ENCODE measurements at places on chromosomes 7 and 10.

GRCh38 chr7:108415084-108415483, 41.2 kb downstream of the NRCAM start:
- no peak for DNase-seq

GRCh38 chr10:45374350-45375052, 485 bp downstream of the ALOX5 start:
- DNase-seq, result no peak

GRCh38 chr7:17134786-17135185, 163.7 kb upstream of the AHR start:
- DNase-seq, result peak; percentile 87

- no peak for DNase-seq
Measured at GRCh38 chr7:20696002-20696605, 80.6 kb downstream of the ABCB5 start.

DNA sequence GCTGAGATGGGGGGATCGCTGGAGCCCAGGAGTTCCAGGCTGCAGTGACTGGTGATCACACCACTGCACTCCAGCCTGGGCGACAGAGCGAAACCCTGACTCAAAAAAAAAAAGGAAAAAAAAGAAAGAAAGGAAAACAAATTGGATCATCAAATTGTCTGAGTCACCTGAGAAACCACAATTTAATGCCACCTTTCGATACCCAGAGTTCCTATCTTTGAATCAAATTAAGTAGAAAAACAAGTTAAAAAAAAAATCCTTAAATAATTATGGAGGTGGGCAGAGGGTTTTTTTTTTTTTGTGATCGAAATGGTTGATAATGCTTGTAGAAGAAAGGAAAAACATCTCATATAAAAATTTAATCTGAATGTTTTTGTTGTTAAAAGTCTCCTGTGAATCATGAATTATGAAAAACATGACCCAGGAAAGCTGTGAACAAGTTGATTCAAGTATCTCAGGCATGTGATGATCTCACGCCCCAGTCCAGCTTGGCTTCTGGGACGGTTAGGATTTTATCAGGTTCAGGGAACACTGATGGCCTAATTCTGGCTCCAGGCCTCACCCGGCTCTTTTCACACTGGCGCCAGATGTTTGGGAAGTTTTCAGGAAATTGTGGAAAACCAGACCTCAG, 25.3 kb upstream of the CUX1 start:
- no peak for DNase-seq

GRCh38 chr7:128384726-128385125, 23.2 kb upstream of the PRRT4 start:
- no peak for DNase-seq

- DNase-seq, result peak; percentile 30
Measured at GRCh38 chr7:158676906-158677305, 27.7 kb downstream of the NCAPG2 start.

DNA sequence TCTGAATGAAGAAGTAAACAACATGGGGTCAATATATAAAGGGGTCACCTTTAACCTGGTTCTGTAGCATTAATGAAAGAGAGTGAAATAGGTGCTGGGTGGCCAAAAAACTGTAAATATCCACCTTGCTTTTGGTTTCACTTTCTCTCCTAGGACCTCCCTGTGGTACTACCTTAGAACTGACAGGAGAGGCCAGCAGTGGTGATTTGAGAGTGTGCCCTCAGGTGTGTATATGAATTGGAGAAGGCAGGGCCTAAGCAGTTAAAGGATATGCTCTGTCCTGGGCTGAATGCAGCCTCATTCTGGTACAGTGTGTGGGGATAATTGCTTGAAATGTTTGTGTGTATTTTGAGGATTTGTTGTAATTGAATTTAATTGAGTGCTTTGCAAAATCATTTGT, 62.0 kb downstream of the BBS9 start:
- DNase-seq, result no peak

DNA sequence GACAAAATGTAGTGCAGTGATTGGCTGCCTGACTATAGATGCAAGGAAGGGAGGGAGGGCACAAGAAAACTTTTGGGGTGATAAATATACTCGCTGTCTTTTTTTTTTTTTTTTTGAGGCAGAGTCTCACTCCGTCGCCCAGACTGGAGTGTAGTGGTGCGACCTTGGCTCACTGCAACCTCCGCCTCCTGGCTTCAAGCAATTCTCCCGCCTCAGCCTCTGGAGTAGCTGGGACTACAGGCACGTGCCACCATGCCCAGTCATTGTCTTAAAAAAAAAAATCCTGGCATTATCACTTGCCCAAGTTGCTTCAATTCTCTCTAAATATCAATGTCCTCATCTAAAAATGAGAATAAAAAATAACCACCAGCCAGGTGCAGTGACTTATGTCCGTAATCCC, 7.6 kb upstream of the FZD9 start:
- no peak for DNase-seq

DNA sequence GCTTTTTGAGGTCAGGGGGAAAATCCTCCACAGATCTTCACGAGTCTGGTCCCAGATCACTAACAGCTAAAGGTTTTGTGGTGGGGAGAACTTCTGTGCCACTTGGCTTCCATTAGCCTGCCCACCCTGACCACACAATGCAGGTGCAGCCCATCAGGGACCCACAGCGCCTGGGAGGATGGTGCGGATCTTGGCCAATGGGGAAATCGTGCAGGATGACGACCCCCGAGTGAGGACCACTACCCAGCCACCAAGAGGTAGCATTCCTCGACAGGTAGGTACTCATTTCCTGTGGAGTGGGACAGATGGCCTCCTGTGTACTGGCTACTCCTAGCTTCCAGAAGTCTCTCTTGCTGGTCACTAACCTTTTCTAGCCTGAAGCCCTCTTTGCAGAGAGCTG, 1.5 kb downstream of the FAM241B start:
- no peak for DNase-seq

DNA sequence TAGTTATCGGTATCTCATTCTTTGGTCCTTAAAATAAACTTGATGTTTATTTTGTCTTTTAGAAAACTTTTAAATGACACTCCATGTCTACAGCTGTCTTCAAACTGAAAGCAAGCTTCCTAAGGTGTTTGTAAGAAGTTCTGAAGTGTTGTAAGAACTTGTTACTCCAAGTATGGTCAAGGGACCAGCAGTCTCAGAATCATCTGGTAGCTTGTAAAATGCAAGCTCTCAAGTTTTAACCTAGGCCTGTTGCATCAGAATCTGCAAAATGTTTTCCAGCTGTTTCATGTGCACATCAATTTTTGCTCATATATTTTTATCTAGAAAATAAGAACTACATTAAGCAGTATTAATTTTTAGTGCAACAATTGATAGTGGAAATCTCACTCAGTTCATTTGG, 104.1 kb downstream of the THSD7A start:
- DNase-seq, result no peak
